D721Med (cell line): ENCODE measurements at places on chromosomes 2 and 18.

DNA sequence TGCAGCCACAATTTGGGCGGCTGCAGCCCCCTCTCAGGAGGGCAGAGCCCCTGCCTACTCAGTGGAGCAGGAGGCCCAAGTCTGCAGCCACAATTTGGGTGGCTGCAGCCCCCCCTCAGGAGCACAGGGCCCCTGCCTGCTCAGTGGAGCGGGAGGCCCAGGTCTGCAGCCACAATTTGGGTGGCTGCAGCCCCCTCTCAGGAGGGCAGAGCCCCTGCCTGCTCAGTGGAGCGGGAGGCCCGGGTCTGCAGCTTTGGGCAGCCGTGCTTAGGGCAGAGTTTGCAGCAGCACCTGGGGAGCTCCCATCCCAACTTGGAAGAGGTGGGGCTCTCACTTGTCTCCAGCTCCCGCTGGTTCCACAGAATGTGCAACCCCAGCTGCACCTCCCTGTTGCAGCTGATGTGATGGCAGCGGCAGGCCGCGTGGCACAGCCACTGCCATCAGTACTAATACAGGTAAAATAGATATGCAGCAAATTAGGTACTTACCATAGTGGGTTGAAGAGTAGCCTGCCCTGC is 99.4 kb downstream of the TWIST2 start:
- DNase-seq, result no peak

GRCh38 chr2:232525791-232526371 is at the start of gene CHRND:
Gene CHRND, plus strand, starts transcription at chr2:232526160. Its CDS starts 56 bp downstream, at chr2:232526216.
- peak; percentile 64 for DNase-seq

DNA sequence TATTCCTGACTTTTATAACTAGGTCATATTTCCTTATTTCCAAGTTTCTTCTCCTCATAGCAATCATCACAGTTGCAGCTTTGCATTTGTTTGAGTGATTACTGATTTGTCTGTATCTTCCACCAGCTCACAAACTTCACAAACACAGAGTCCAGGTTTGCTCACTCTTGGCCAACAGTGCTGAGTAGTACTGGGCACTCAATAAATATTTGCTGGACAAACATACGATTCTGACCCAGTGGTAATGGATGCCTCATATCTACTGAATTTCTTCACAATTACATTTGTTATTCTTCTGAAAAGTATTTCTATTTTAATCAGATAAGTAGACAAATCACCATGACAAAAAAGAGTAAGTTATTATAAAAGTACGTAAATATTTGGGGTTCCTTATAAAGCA is 516.3 kb downstream of the TDRD15 start:
- DNase-seq, result no peak

DNA sequence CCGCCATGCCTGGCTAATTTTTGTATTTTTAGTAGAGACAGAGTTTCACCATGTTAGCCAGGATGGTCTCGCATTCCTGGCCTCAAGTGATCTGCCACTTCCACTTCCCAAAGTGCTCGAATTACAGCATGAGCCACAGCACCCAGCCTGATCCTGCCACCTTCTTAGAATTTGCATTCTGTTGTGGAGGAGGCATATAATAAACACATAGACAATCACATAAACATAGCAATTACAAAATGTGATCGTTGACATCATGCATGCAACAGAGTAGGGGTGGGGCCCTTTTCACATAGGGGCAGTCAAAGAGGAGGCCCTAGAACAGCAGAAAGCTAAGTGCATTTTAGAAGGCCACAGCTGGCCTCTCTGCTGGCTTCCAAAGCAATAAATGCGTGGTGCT is 39.9 kb upstream of the TSPYL6 start:
- DNase-seq, result no peak

- peak; percentile 42 for DNase-seq
Measured at GRCh38 chr2:219155054-219155644, 5.5 kb downstream of the NHEJ1 start.

DNA sequence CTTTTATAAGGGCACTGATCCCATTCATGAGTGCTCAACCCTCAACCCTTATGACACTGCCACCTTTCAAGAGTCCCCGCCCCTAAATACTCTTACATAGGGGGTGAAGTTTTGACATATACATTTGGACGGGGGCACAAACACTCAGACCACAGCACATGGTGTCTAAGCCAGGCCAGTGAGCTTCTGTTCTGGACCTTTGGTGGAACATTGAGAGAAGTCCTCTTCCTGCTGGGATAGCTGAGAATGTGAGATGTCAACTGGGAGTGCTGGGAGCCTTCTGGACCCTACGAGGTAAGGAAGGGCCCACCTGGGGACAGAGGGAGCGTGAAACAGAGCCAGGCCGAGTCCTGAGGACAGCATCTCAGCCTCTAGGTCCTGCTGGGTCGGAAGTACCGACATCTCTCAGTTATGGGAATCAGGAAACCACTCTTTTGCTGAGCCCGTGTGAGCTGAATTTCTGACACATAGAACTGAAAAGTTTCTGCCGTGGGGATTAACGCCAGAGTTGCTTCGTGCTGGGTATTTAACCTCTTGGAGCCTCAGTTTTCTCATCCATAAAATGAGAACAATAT is 114.9 kb downstream of the PDCL3 start:
- DNase-seq, result no peak

DNA sequence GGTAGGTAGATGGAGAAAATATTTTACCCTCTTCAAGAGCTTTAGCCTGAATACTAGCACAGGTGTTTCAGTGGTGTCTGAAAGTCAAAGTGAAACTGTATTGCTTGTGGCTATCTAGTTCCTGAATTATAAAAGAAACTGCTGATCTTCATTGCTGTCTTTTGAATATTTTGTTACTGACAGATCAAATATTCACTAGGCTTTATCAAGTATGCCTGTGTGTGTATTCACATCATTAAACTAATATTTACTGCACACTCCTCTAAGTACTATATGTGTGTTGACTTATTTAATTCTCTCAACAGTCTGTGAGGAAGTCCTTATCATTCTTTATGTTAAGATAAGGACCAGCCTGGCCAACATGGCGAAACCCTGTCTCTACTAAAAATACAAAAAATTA is 139.6 kb downstream of the SOCS6 start:
- DNase-seq, result no peak

DNA sequence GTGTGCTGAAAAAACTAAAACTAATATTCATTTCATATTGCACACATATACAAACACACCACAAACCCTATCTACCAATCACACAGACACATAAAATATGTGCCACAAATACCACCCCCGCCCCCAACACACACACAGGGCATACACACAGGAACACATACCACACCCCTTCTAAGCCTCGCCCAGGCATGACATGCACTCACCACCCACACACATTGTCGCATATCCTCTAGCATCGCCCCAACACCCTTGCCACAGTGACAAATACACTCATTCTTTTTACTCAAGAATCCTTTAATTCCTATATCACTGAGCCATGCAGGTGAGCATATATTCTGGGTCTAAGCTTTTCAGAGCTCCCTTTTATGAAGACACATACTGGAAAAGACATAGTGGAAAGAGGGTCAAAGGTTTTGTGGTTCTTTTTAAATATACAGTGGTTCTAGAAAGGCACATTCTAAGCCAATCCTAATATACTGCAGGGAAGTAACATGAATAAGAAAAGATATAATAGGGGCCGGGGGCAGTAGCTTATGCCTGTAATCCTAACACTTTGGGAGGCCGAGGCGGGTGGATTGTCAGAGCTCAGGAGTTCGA is 24.5 kb upstream of the LCLAT1 start:
- no peak for DNase-seq

GRCh38 chr2:3287896-3288295 is 89.7 kb downstream of the EIPR1 start:
- no peak for DNase-seq

DNA sequence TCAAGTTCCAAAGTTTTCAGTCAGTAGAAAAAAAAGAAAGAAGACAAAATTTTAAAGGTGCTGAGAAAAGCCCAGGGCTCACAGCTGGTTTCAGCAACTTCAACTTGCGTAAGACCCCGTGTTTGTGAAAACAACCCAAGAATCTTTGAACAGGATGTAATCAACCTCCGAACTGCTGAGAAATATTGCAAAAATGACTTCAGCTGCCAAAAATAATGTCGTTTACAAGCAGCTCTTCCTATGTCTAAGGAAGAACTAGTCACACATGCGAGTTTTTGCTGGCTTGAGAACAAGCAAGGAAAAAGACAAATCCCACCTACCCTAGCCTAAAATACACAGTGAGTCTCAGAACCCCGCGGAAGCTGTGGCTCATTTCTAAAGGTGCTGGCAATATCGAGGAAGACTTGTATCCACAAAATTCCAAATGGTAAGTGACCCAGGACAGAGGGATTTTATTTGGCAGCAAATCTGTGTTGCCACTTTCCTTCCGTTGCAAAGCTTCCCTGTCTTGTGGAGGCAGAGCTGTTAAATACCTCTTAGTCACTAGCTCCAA is 59.8 kb upstream of the SLC8A1 start:
- no peak for DNase-seq

DNA sequence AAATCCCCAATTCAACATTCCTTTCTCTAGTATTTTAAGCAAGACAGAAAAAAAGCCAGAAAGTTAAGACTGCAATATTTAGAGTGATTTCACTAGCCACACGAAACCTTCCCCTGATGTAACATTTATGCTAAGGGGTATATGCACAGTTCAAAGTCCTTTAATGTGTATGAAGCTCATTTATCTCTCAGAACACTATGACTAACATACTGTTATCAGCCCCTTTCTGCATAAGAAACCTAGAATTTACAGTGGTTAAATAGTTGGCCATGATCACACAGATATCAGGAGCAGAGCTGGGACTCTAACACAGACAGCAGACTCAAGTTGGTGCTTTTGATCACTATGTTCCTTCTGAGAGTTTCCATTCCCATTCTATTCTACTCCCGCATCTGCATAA is 185.5 kb downstream of the CDH2 start:
- no peak for DNase-seq

DNA sequence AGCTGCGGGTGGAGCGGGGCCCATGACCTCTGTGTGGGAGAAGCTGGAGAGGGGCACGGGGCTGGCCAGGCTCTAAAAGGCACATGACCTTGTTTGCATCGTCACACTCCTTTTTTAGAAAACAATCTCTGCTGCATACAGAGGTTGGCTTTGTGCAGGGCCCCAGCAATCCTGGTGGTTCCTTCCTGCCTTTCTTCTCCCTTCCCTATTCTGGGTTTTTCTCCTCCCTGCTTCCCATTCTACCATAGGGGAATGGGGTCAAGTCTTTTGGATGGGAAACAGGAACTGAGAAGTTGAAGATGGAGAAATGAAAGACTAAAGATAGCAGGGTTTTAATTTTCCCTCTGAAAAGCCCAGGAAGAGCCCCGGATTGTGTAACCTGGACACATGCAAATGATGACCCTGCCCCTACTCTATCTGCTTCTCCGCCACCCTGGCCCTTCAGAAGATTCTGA is 53.9 kb downstream of the ASAP2 start:
- no peak for DNase-seq
